ENCODE measurements at places on chromosomes 2 and 18.
A peak's percentile ranks its signal among the peaks of the same experiment; 100 is the strongest.

DNA sequence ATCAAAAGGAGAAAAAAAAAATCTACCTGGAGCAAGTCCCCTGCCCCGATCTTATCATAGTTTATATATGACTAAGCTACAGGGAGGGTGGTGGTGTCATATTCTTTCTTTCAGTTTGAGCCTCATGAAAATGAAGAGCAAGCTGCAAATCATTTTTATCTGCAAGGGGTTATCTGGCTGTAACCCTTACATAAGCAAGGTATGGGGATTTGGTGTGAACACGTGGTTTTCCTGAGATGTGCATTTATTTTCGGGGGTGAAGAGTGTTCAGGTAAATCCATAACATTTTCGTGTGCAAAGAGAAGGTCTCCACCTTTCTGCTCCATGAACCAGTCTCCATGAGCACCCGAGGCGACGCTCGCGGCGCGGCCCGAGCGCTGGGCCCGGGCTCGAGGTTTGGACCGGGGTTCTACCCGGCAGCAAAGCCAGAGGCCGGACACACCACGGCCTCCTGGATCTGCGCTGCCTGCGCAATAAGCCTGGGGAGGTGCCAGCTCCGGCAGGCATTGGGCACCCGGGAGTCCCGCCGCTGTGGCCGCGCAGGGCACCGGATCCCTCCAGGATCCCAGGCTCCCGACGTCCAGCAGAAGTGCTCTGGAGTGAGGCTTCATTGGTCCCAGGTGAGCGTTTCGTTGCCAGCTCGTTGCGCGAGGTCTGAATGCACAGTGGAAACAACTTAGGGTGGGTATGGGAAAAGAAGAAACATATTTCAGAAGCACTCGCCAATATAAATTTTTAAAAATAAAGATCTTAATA, 36.1 kb upstream of the GPD2 start:
- DNase-seq, result peak; percentile 88

DNA sequence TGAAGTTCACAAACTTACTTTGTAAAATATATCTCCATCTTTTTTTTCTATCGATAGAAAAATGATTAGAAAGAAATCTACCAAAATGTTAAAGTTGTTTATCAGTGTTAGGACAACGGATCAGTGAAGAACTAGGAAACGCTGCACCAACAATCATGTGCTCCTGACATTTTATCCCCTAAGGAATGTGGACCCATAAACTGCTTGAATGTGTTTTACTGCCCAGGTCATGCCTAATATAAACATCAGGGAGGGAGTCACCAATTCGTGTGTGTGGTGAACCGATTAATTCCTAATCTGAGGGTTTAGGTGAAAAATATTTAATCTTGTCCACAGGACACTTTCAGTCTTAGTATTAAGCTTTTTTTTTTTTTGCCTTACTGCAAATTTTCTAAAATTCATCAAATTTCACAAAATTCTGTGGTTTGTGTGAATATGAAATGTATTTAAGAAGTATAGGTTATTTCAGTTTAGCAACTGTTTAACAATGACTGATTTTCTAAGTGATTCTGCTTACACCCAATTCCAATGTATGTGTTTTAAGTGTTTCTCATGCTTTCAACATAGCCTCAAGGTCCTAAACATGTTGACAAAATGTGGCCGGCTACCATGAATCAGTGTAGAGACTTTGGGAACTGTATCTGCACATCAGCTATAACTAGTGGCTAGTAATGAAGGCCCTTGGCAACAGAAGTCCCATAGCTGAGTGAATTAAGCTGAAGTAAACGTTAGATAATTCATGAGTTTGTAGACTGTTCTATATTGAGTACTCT, 11.1 kb upstream of the KIDINS220 start:
- no peak for DNase-seq

- DNase-seq, result no peak
Observed at GRCh38 chr2:60821587-60822302, 59.6 kb upstream of the REL start.

- DNase-seq, result peak; percentile 20
Observed at GRCh38 chr2:2824588-2824987, 493.5 kb upstream of the MYT1L start.

GRCh38 chr2:6312367-6312766, 553.3 kb downstream of the CMPK2 start:
- no peak for DNase-seq

- DNase-seq, result no peak
Observed at GRCh38 chr2:45932278-45932975, 281.0 kb downstream of the PRKCE start.

- no peak for DNase-seq
Observed at GRCh38 chr2:169091761-169092519, 22.6 kb downstream of the DHRS9 start.

- DNase-seq, result no peak
Observed at GRCh38 chr18:35564795-35565453, 16.6 kb upstream of the GALNT1 start.

Measured in left forelimb (tissue), 1 donor.